CD8-positive, alpha-beta memory T cell (primary cell): ENCODE measurements at places on chromosomes 16 and 17.

GRCh38 chr17:30237296-30238002, 2.0 kb upstream of the SLC6A4 start:
- no peak for DNase-seq
- H3K4me1 ChIP-seq: peaks cover 8% of the 10 kb centered on the region
- H3K27me3 ChIP-seq: peaks cover 40% of the 10 kb centered on the region
- no peak overlapping the region for H3K27ac ChIP-seq
- H3K4me3 ChIP-seq: no peak overlapping the region

- no peaks in the 10 kb centered on the region for H3K36me3 ChIP-seq
- no peak overlapping the region for H3K4me3 ChIP-seq
- H3K4me1 ChIP-seq: peaks cover 8% of the 10 kb centered on the region
- DNase-seq: no peak
- no peaks in the 10 kb centered on the region for H3K27me3 ChIP-seq
- H3K27ac ChIP-seq: no peak overlapping the region
Measured at GRCh38 chr16:67283826-67284555, 4.7 kb downstream of the PLEKHG4 start.

DNA sequence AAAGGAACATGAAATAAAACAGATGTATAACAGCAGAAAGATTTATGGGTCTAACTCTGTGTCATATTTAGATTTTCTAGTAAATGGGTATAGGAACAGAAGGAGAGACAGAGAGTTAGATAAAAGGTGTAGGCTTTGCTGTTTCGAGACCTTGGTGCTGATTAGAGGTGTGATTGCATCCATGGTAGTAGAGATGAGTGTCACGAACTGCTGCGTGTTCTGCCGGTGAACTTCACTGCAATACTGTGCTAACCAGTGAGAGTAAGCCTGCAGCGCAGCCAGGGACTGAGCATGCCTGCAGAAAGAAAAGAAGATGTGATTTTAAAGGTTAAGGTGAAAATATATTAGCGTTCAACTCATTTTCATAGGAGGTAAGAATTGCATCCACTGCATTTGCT, 53.7 kb upstream of the GSG1L start:
- H3K27me3 ChIP-seq: no peaks in the 10 kb centered on the region
- no peak for DNase-seq
- H3K36me3 ChIP-seq: peaks cover 61% of the 10 kb centered on the region
- no peak overlapping the region for H3K27ac ChIP-seq
- no peaks in the 10 kb centered on the region for H3K4me1 ChIP-seq

DNA sequence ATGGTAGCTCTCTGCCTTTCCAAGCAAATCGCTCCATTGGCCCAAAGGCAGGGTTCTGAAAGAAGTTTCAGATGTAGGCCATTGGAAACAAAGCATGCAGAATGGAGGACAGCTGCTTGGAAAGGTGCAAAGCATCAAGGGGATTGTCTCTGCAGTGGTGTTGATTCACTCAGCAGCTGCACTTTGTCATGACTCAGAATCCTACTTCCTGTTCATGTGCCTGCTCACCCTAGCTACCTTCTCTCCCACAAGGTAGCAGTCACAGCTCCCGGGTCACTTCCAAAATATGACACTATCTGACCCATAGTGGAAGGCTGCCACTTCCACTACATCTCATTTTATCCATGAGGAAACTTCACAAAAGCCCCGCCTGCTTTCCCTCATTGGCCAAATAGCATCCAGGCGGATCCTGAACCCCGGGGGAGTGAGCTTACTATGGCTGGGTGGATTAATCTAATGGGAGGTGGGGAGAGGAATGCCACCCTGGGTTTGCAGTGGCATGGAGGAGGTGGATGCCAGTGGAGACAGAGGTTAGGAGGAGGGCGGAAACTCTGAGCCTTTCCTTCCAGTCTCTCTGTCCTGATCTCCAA, 74.7 kb upstream of the NKD1 start:
- no peak overlapping the region for H3K4me3 ChIP-seq
- H3K36me3 ChIP-seq: no peaks in the 10 kb centered on the region
- DNase-seq: no peak
- no peaks in the 10 kb centered on the region for H3K4me1 ChIP-seq

- no peak for DNase-seq
- peak overlapping the region; percentile 79 for H3K4me3 ChIP-seq
- peak overlapping the region; percentile 64 for H3K27ac ChIP-seq
Measured at GRCh38 chr16:30892670-30893416, 1.0 kb downstream of the BCL7C start.

DNA sequence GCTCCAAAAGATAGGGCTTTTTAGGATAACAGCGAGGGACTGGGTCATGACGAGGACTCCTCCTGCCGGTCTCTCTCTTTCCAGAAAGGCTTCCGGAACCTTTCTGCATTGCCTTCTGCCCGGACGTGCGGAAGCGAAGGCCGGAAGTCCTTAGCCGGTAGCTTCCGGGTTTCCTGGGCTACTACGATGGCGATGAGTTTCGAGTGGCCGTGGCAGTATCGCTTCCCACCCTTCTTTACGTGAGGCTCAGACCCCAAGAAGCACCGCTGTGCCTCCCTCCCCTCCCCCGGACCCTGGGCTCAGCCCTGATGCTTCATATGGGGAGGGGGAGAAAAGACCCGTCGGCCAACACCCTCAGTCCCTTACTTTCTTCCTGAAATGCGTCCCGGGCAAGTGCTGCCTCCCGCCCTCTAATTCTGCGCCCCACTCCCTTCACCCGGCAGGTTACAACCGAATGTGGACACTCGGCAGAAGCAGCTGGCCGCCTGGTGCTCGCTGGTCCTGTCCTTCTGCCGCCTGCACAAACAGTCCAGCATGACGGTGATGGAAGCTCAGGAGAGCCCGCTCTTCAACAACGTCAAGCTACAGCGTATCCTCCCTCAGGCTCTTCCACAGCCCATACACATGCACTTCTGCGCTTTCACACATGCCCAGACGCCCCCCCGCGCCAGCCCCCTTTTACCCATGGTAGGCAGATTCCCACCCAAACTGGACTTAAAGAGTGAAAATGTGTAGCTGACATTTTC, at the start of gene VPS25:
VPS25 (plus strand) TSS at position 160 of the 746 bp plus-strand sequence; CDS start at position 187, 27 bp downstream.
- peak; percentile 72 for DNase-seq
- peak within 1 kb of the TSS; percentile 99 for H3K4me3 ChIP-seq
- peaks cover 14% of the 10 kb centered on the region for H3K36me3 ChIP-seq

GRCh38 chr16:89507214-89507833, 879 bp upstream of the SPG7 start:
- peak overlapping the region; percentile 81 for H3K4me3 ChIP-seq
- H3K4me1 ChIP-seq: peaks cover 38% of the 10 kb centered on the region
- DNase-seq: no peak
- peak overlapping the region; percentile 89 for H3K27ac ChIP-seq
- H3K36me3 ChIP-seq: peaks cover 16% of the 10 kb centered on the region

- peak; percentile 74 for DNase-seq
- peaks cover 37% of the 10 kb centered on the region for H3K4me1 ChIP-seq
- H3K4me3 ChIP-seq: peak overlapping the region; percentile 95
- H3K27me3 ChIP-seq: no peaks in the 10 kb centered on the region
- H3K36me3 ChIP-seq: peaks cover 21% of the 10 kb centered on the region
Measured at GRCh38 chr17:7561028-7561575, 617 bp upstream of the SENP3 start.
